Activated CD4-positive, alpha-beta T cell treated with anti-CD3 and anti-CD28 coated beads, Interleukin-2, amount 10 ng/mL, durations not matched to agents 7 days and 5 days (primary cell): ENCODE measurements at places on chromosomes 7 and 10. TPM values are rescaled to one million over a fixed set of nuclear protein-coding genes. Genes with fewer than 3 reads are reported as not detected.

DNA sequence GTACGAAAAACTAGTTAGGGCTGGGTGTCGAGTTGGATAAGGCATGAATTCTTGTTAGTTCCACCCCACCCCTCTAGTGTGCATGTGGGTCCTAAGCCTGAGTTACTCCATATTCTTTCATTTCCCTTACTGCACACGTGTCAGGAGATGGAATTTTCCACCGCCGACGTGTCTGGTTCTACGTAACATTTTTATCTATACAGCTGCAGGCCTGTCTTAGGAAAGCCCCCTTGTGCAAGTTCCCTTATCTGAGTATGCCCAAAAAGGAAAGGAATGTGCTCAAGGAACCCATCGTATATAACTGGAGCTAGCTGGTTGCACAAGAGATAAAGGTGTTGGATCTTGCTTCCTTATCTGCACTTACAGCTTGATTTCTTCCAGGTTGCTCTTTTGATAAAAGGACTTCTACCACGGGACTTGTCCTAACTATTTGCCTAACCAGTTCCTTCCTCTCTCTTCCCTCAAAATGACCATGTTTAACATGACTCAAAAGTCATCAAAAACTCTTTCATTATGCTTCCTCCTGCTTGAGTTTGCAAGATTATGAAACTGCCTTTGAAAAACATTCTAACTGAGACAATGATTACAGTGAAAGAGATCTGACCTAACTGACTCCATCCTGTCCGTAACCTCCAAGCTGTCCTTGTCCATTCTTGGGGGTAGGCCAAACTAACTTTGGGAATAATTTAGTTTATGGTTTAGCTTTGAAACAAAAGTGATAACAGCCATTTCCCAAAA lies 181.4 kb downstream of the AKR1D1 start:
- H3K4me1 ChIP-seq, result peaks cover 5% of the 10 kb centered on the region
- H3K27ac ChIP-seq, result no peak overlapping the region
- no peak for DNase-seq
- H3K36me3 ChIP-seq, result no peaks in the 10 kb centered on the region
- H3K27me3 ChIP-seq, result no peaks in the 10 kb centered on the region
- H3K4me3 ChIP-seq, result no peak overlapping the region

Gene RGS10
- total RNA-seq, result 151 TPM

DNA sequence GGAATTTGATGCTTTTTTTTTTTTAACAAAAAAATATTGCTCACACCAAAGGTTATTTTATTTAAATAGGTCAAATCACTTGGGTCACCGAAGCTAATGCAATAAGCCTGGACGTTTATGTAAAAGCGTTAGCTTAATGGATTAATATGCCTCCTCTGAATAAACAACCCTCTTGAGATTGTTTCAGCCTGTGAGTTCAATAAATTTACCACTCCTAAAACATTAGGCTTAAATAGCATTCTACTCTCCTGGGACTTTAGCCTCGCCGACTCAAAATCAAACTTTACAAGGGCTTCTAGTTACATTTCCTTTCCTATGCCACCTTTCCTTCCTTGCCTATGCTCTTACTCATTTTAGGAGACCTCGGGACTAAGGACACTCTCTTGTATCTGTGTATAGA lies 79.3 kb downstream of the DNAJB9 start:
- no peak overlapping the region for H3K4me3 ChIP-seq
- H3K27me3 ChIP-seq, result no peaks in the 10 kb centered on the region
- no peaks in the 10 kb centered on the region for H3K4me1 ChIP-seq
- no peak overlapping the region for H3K27ac ChIP-seq
- H3K36me3 ChIP-seq, result no peaks in the 10 kb centered on the region

GRCh38 chr10:90378524-90379076 lies 479.2 kb downstream of the HTR7 start:
- H3K27ac ChIP-seq, result no peak overlapping the region
- no peaks in the 10 kb centered on the region for H3K36me3 ChIP-seq
- no peak overlapping the region for H3K4me3 ChIP-seq

Gene TSPAN13
- 0.31 TPM for total RNA-seq

GRCh38 chr7:64602518-64602917 lies 39.6 kb upstream of the ZNF680 start:
- no peaks in the 10 kb centered on the region for H3K4me1 ChIP-seq
- H3K27ac ChIP-seq, result no peak overlapping the region
- H3K4me3 ChIP-seq, result no peak overlapping the region

Gene CREB5
- not detected for total RNA-seq

- no peak for DNase-seq
- no peaks in the 10 kb centered on the region for H3K4me1 ChIP-seq
- no peaks in the 10 kb centered on the region for H3K36me3 ChIP-seq
- H3K27ac ChIP-seq, result no peak overlapping the region
- H3K4me3 ChIP-seq, result no peak overlapping the region
Measured at GRCh38 chr10:125773687-125774543, 1.7 kb downstream of the MMP21 start.

Gene SEMA3E
- not detected for total RNA-seq

Gene ABCC2
- 1.0 TPM for total RNA-seq

Gene MGAM2
- total RNA-seq, result not detected

DNA sequence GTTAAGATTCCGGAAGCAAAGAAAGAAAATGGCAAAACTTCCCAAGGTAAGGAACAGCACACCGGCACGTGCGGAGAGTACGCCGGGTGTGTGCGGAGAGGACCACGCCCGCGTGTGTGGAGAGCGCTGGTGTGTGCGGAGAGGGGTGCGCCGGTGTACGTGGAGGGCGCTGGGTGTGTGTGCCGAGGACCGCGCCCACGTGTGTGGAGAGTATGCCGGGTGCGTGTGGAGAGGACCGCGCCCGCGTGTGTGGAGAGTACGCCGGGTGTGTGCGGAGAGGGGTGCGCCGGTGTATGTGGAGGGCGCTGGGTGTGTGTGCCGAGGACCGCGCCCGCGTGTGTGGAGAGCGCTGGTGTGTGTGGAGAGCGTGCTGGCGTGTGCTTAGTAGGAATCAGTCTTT lies 48.6 kb upstream of the DPYSL4 start:
- no peaks in the 10 kb centered on the region for H3K36me3 ChIP-seq
- no peak for DNase-seq
- no peak overlapping the region for H3K4me3 ChIP-seq
- H3K27ac ChIP-seq, result no peak overlapping the region
- no peaks in the 10 kb centered on the region for H3K4me1 ChIP-seq
- H3K27me3 ChIP-seq, result no peaks in the 10 kb centered on the region

DNA sequence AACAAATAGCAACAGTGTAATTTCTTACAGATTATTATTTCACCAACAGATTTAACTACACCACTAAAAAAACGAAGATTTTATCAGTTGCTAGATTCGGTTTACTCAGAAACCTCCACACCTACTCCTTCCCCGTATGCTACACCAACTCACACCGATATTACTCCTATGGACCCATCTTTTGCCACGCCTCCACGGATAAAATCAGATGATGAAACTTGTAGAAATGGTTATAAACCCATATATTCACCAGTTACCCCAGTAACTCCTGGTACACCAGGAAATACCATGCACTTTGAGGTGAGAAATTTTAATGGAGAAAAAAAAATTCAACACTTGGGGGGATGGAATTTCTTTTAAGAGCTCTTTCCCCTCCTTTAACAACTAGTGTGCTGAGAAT lies 92.5 kb downstream of the KMT2E start:
- no peak overlapping the region for H3K4me3 ChIP-seq
- no peaks in the 10 kb centered on the region for H3K27me3 ChIP-seq
- H3K27ac ChIP-seq, result no peak overlapping the region
- H3K4me1 ChIP-seq, result peaks cover 8% of the 10 kb centered on the region
- no peak for DNase-seq
- peaks cover 61% of the 10 kb centered on the region for H3K36me3 ChIP-seq

Gene NME8
- not detected for total RNA-seq

- DNase-seq, result no peak
- H3K27me3 ChIP-seq, result peaks cover 4% of the 10 kb centered on the region
- H3K36me3 ChIP-seq, result no peaks in the 10 kb centered on the region
- H3K27ac ChIP-seq, result no peak overlapping the region
- H3K4me1 ChIP-seq, result peaks cover 5% of the 10 kb centered on the region
Measured at GRCh38 chr10:132847416-132847777, 61.5 kb upstream of the NKX6-2 start.

GRCh38 chr7:117035465-117035862 lies 82.2 kb downstream of the ST7 start:
- peaks cover 3% of the 10 kb centered on the region for H3K27me3 ChIP-seq
- no peak overlapping the region for H3K4me3 ChIP-seq
- DNase-seq, result no peak
- peaks cover 1% of the 10 kb centered on the region for H3K36me3 ChIP-seq

Gene CLRN3
- not detected for total RNA-seq

Gene DPP6
- not detected for total RNA-seq

GRCh38 chr7:113831556-113831955 lies 87.3 kb downstream of the PPP1R3A start:
- no peak overlapping the region for H3K4me3 ChIP-seq

- H3K4me3 ChIP-seq, result no peak overlapping the region
- H3K27me3 ChIP-seq, result no peaks in the 10 kb centered on the region
Measured at GRCh38 chr10:125859128-125859817, 21.8 kb downstream of the DHX32 start.

- H3K27ac ChIP-seq, result no peak overlapping the region
- no peak for DNase-seq
Measured at GRCh38 chr7:69684369-69685292, 86.4 kb downstream of the AUTS2 start.

GRCh38 chr10:126465771-126466170 lies 77.5 kb upstream of the ADAM12 start:
- H3K36me3 ChIP-seq, result no peaks in the 10 kb centered on the region
- DNase-seq, result no peak
- no peak overlapping the region for H3K27ac ChIP-seq
- H3K4me1 ChIP-seq, result peaks cover 10% of the 10 kb centered on the region

Gene VIPR2
- total RNA-seq, result not detected

Gene CPVL
- not detected for total RNA-seq

Gene CHAT
- not detected for total RNA-seq

DNA sequence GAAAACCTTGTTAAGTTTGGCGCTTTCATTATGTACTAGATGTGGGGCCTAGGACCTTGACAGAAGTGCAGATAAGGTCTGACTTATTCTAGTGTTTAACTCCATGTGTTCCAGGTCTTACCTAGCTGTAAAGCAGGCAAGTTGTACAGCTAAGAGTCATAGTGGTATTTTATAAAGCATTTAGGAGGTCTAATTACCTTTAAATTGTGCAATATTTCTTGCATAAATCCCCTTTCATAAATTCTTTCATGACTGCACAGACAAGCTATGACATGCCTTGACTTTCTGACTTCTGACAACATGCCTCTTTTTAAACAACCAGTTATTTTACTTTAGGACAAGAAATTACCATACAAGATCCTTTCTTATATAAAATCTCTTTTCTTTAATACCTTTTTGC lies 151.6 kb upstream of the VSTM2A start:
- H3K27ac ChIP-seq, result no peak overlapping the region
- no peak overlapping the region for H3K4me3 ChIP-seq
- H3K36me3 ChIP-seq, result no peaks in the 10 kb centered on the region
- no peaks in the 10 kb centered on the region for H3K27me3 ChIP-seq
- no peak for DNase-seq
- no peaks in the 10 kb centered on the region for H3K4me1 ChIP-seq

GRCh38 chr10:120506674-120507073 lies 49.6 kb downstream of the PLPP4 start:
- no peak for DNase-seq
- peaks cover 7% of the 10 kb centered on the region for H3K4me1 ChIP-seq
- H3K4me3 ChIP-seq, result no peak overlapping the region
- H3K27ac ChIP-seq, result no peak overlapping the region
- no peaks in the 10 kb centered on the region for H3K36me3 ChIP-seq
- H3K27me3 ChIP-seq, result no peaks in the 10 kb centered on the region

GRCh38 chr7:92456236-92456635 lies 9.0 kb downstream of the GATAD1 start:
- DNase-seq, result no peak
- no peak overlapping the region for H3K27ac ChIP-seq
- peaks cover 24% of the 10 kb centered on the region for H3K36me3 ChIP-seq

- no peaks in the 10 kb centered on the region for H3K27me3 ChIP-seq
- no peak overlapping the region for H3K27ac ChIP-seq
- H3K4me1 ChIP-seq, result no peaks in the 10 kb centered on the region
- H3K4me3 ChIP-seq, result no peak overlapping the region
- no peak for DNase-seq
Measured at GRCh38 chr7:113392841-113393540, 274.6 kb upstream of the SMIM30 start.

Gene ABCB4
- not detected for total RNA-seq

- H3K36me3 ChIP-seq, result no peaks in the 10 kb centered on the region
- DNase-seq, result no peak
- no peaks in the 10 kb centered on the region for H3K27me3 ChIP-seq
- no peak overlapping the region for H3K4me3 ChIP-seq
Measured at GRCh38 chr10:131576341-131577177, 265.0 kb upstream of the TCERG1L start.

- peaks cover 2% of the 10 kb centered on the region for H3K27me3 ChIP-seq
- no peak for DNase-seq
- H3K4me1 ChIP-seq, result no peaks in the 10 kb centered on the region
- H3K27ac ChIP-seq, result no peak overlapping the region
- no peak overlapping the region for H3K4me3 ChIP-seq
Measured at GRCh38 chr7:88169717-88170320, 50.0 kb downstream of the SRI start.

Gene WDFY4
- total RNA-seq, result 0.40 TPM

Gene INHBA
- total RNA-seq, result not detected

Gene NEBL
- total RNA-seq, result not detected

DNA sequence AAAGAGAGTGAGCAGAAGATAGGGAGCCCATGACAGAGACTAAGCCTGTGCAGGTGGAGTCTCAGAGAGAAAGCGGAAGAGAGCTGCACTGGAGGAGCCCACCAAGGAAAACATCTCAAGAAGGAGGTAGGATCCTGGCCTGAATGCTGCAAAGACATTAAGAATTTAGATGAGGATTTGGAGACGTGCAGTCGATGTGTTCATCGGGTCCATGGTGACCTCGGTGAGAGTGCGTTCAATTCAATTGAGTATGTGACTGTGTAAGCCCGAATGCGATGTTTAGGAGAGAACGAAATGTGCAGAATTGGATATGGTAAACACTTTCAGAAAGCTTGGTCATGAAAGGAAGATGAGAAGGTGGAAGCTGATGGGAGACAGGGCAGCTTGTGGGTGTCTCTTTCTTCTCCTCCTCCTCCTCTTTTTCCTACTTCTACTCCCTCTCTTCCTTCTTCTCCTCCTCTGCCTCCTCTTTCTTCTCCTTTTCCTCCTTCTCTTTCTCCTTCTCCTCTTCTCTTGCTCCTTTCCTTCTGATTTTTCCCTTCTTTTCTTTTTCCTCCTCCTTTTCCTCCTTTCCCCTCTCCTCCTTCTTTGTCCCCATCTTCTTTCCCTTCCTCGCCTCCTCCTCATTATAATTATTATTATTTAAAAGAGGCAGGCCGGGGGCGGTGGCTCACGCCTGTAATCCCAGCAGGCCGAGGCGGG lies 276.0 kb downstream of the RPS24 start:
- no peaks in the 10 kb centered on the region for H3K4me1 ChIP-seq
- H3K27me3 ChIP-seq, result peaks cover 27% of the 10 kb centered on the region
- H3K27ac ChIP-seq, result no peak overlapping the region
- DNase-seq, result no peak
- no peaks in the 10 kb centered on the region for H3K36me3 ChIP-seq
- H3K4me3 ChIP-seq, result no peak overlapping the region
